ENCODE measurements at places on chromosomes 4 and X.

GRCh38 chr4:2386717-2387116, 31.7 kb downstream of the ZFYVE28 start:
- no peak for DNase-seq

GRCh38 chr4:169664615-169665014, 44.2 kb downstream of the CLCN3 start:
- DNase-seq: no peak

DNA sequence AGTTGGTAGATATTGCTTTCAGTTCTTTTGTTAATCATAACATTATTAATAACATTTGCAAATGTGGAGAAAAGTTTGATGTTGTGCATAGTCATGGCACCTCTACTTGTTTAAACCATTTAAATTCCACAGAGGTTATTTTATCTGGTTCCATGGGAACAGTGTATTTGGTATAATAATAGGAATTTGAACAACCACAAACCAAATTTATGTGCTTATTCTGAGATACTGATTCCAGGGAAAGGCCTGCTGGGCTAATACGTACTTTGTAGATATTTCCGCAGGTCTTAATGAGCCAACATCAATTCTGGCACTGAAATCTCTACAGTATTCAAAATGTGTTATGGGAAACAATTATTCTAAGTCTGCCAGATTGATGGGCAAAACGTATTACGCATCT, 319.0 kb downstream of the DKK2 start:
- no peak for DNase-seq

- no peak for DNase-seq
Measured at GRCh38 chr4:151703401-151703800, 57.4 kb downstream of the GATB start.

- no peak for DNase-seq
Measured at GRCh38 chr4:15413010-15413622, 14.7 kb upstream of the C1QTNF7 start.

GRCh38 chr4:17763416-17763815, 18.0 kb downstream of the FAM184B start:
- DNase-seq: no peak

DNA sequence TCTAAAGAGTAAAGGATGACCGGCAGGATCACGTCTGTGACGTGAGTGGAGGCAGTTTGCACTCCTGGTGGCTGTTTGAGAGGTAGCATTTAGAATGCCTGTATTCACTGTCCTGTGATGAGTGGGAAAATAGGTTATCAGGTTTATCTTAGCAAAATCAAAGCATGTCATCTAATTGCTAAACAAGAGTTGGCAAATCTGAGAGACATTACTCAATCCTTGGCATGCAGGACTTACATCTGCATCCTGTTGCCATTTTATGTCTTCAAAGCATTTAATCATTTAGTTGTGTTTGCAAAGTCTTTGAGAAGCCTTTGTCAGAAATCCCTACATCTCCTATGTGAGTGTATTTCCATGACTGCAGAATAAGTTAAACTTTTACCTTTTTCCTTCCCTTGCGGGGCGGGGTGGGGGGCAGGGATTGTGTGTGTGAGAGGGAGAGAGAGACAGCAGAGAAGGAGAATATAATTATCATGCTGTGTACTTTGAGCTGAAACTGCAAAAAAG, 41.4 kb upstream of the MSANTD1 start:
- DNase-seq: no peak

GRCh38 chr4:158523990-158524535, 2.4 kb downstream of the RXFP1 start:
- no peak for DNase-seq

DNA sequence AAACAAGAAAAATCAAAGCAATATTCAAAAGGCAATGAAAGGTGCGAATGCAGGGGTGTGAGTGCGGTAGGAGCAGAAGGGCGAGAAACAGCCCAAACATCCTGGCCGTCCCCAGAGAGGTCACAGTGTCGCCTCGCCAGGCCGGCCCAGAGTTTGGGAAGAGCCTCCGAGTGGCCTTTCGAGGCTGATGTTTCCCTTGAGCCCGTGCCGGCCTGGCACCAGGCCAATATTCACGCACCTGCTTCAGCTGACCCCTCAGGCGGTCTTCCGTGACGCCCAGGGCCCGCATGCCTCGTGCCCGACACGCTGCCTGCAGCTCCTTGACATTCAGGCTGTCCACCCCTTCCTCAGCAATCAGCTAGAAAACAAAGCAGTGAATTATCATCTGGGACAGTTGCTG, 30.6 kb downstream of the LETM1 start:
- no peak for DNase-seq

DNA sequence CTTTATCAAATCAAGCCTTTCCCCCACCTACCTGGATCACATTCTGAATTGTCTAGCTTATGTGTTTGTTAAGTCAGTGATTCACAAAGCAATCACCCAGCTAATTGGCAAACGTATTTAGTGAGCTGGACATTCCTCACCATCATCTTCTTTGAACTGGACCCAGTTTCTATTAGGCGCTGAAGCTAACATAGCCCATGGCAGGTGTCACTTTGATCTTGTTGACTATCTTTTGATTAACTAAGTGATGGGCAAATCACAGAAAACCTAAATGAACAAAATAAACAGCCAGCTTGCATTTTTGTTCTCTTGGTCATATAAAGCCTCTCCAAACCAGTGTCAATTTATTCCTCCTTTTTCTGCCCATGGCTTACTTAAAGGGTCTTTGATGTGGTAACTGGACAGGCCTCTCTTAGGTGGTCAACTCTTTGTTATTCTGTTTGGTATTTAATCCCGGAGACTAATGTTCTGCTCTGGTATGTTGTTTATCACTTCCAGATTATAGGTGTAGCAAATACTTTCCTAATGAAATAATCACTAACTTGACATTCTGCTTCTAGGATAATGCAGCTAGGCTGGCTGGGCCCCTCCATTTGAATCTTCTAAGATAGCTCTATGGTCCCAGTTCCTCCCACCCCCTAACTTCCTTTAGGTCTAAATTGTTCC, 105.3 kb upstream of the SMIM10 start:
- DNase-seq: no peak

- DNase-seq: no peak
Measured at GRCh38 chrX:18172970-18173369, 47.7 kb downstream of the BEND2 start.

DNA sequence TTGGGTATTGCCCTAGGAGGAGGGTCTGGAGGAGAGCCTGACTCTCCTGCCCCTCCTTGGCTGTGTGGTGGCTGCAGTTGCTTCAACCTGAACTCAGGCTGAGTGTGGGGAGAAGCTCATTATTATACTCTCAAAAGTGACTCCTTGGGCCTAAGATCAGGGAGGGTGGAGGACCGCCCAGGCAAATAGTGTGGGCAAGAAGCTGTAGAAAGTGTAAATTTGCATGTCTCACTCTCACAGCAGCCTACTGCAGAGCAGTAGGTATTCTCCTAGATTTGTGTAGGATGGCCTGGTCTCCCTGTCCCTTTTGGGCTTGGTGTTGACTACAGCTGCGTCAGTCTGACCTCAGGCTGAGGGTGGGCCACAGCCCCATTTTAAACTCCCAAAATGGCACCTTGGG, 156.1 kb downstream of the ZNF330 start:
- DNase-seq: no peak

DNA sequence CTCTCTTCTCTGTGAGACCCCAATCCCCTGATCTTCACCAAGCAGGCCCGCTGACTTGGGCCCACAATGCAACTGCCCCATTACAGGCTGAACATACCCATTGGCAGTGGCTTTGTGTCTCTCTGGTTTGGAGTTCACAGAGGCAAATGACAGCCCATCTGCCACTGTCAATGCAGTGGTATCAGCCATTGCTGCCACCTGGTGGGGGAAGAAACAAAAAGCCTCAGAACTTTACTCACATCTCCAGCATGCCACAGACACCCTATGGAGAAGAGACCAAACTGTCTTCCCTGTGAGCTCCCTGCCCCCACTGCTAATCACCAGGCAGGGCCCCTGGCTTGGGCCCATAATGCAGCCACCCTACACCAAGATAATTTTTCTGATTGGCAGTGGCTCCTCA, 729.3 kb upstream of the ACTRT1 start:
- peak; percentile 35 for DNase-seq

DNA sequence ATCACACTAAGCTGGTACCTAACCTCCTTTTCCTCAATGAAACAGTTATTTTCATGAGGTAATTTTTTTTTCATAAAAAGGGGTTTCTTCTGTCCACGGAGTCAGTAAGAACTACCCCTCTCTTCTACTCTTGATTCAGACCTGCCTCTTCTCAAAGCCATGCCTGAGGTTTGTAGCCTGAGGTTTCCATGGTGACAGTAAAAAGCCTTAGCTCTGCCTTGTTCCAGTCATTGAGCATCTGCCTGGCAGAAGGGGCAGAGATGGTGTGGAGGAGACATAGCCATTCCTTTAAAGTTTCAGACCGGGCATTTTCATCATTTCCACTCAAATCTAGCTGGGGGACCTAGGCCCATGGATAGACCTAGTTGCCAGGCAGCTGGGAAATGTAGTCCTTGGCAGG, 135.5 kb downstream of the REPS2 start:
- DNase-seq: no peak

DNA sequence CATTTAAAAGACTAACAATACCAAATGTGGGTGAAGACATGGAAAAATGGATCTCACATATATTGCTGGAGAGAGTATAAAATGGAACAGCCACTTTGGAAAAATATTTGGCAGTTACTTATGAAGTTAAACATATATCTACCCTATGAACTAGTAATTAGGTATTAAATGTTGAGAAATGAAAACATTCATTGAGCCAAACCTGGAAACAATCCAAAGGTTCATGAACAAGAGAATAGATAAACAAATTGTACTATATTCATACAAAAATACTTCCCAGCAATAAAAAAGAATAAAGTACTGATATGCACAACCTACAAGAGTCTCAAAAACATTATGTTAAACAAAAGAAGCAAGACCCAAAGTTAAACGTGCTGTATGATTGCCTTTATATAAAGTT, 4.0 kb upstream of the EGF start:
- DNase-seq: no peak

DNA sequence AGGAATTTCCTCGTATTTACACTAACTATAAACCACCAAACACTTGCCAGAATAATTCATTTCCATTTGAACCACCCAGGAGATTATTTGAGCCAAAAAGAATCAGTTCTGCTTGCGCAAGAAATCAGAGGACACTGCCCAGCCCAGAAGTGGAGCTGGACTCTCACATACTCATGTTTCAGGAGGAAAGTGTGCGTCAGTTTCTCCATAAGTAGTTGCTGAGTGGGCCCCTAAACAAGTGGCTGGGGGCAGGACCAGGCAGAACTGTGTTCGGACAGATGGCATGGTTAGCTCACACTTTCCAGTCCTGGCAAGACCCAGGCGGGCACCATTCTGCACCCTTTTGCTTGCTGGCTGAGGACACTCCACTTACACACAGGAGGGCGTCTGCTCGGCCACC, 38.8 kb downstream of the BTC start:
- DNase-seq: no peak

DNA sequence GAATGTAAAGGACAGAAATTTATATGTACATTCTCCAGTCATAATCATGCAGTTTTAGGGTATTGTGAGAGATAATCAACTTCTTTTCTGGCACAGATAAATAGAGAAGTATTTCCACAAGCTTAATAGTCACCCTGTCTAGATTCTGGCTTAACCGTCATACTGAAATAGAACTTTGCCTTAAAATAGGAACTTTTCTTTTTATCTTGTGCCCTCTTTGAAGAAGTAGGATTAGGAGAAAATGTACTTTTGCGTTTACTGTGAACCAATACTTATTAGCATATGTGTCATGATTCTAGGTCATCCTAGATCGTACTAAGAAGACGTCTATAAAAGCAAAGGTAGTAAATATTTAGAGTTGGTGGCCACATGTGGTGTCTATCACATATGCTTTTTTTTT, 95.4 kb downstream of the NFKB1 start:
- no peak for DNase-seq

DNA sequence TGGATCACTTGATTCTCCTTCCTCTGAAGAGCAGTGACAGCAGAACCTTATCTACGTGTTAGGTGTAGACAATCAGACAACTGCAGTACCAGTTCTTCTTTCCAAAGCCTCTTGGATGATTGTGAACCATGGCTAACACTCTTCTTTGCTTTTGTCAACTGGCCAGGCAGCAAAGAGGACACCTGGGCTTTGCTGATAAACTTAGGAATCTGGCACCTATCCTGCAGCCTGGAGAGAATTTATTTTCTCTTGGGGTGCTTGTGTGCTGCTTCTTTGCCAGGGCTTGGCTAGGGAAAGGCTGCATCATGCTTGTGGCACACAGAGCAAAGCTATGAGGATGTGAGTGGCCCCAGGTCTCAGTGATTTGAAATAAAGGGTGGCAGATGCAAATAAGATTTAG, 77.4 kb downstream of the ANAPC4 start:
- DNase-seq: no peak

DNA sequence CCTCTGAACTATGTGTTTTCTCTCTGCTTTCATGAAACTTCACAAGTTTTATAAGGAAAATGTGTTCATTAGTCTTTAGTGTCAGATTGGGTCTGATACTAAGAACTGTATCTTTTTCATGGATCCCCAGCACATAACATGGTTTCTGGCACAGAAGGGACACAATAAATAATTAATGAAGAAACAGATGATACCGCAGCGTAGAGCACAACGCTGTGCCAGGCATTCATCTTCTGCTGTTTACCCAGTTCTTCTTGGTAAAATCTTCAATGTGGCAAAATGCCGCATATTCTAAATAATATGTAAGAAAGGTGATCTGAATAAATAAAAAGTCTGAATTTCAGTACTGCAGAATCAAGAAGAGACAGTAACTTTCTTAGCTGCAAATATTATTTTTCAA, 12.3 kb downstream of the SCARB2 start:
- DNase-seq: no peak

DNA sequence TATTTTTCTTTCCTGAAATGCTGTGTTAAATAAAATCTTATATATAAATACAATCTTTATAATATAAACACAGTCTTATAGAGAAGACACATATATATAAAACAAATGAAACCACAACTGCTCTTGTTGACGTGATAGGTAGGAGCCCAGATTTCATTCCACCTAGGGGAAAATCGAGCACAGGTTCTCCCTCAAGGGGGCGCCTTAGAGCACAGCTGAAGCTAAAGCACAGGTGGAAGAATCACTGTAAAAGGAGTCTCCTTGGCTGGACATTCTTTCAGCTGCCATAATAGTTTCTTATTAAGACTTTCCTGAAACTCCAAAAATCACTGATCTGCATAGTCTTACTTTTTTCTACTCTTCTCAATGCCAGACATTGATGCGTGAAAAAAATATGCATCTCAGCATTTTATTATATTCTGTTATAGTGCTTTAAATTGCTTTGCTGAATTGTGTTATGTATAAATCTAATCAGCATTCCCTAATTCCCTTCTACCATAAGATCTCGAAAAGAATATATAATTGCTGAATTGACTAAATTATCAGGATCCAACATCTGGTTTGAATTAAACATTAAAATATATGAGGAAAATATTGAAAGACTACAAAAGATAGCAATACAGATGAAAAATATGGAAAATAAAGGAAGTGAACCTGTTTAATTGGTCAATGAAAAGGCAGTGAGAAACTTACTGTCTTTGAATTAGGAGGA, 25.5 kb upstream of the RXFP1 start:
- peak; percentile 34 for DNase-seq

- no peak for DNase-seq
Measured at GRCh38 chr4:158861281-158861680, 92.5 kb downstream of the FNIP2 start.

GRCh38 chr4:155809835-155810234, 51.0 kb downstream of the GUCY1B1 start:
- no peak for DNase-seq
